ENCODE measurements at places on chromosomes 6 and 20.

DNA sequence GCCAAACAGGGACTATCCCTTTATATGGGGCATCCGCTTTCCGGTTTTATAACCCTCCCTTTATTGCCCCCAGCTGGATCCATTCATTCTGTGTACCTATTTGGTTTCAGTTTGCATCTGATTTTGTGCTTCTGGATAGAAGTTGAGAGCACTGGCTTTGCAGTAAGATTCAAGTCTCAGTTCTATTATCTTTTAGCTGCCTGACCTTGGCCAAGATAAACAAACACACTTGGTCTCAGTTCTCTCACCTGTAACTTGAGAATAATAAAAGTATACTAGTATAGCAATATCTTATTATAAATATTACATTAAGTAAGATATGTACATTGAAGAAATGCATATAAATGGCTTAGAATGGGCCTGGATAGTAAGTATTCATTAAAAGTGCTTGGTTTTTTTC is 182.4 kb upstream of the TSHZ2 start:
- no peak for DNase-seq

DNA sequence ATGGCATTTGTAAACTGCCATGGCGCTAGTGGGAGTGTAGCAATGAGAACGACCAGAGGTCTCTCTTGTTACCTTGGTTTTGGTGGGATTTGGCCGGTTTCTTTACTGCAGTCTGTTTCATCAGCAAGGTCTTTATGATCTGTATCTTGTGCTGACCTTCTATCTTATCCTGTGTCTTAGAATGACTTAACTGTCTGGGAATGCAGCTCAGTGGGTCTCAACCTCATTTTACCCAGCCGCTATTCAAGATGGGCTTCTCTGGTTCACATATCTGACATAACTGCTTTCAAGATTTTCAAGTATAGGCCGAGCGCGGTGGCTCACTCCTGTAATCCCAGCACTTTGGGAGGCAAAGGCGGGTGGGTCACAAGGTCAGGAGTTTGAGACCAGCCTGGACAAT is 1.9 kb upstream of the SFT2D1 start:
- DNase-seq: no peak

- DNase-seq: no peak
These were observed 19.1 kb upstream of the SIRPD start for GRCh38 chr20:1576641-1577040.

DNA sequence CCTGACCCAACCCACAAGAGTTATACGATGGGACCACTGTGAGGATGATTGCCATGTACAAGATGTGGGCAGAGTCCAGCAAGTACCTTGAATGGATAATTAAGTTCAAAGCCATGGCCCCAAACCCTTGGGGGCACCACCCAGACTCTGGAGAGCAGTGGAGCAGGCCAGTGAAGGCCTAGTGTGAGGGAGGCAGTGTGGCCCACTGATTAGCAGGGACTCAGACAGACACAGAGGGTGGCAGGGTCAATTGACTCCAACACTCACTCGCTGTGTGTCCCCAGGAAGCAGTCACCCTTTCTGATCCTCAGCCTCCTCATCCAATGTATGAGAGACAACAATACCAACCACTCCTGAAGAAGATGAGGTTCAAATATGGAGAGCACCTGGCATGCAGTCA is 1.7 kb upstream of the BPIFA1 start:
- DNase-seq: no peak

DNA sequence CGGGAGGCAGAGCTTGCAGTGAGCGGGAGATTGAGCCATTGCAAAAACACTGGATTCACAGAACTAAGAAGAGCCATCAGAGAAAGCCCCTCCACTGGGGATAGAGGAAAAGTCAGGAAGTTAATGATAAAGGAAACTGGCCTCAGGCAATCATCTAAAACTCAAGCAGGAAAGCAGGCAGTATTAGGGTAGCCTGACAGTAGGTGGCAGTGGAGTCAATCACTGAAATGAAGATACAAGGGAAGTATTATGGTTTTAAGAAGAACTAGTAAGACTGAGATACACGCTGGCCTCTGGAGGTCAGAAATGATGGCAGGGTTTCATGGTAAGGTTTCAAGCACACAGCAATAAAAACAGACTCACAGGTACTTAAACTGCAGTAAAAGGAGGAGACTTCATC is 578.3 kb downstream of the HACE1 start:
- no peak for DNase-seq

Data from CD4-positive, alpha-beta T cell treated with Interferon alpha-2 for 1 hour (primary cell).